ENCODE measurements at places on chromosomes 1 and 21. TPM values are rescaled to one million over a fixed set of nuclear protein-coding genes. Genes with fewer than 3 reads are reported as not detected.

GRCh38 chr1:63148825-63149645, 173.3 kb upstream of the FOXD3 start:
- peak; percentile 18 for DNase-seq

DNA sequence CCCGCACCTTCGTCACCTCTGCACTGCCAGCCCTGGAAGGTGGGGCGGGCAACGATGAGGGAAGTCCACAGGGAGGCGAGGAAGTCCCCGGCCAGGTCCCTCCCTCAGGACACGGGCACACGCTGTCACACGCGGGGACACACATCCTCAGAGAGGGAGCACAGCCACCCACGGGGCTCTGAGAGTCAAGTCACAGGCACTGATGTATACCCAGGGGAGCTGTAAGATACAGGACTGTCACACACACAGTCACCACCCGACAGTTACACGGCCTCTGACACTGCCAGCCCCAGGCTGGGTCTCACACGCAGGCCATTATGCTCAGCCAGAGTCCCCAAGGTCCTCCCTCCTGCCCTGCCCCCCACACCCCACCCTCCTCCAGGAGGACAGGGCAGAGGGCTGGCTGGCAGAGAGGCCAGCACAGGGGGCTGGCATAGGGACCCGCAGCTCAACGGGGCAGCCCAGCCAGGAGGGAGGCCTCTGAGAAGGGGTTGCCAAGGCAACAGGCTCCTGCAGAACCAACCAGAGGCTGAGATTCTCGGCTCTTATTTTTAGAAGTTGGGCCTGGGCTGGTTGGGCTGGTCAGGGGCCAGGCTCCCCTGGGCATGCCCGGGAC, 17.7 kb upstream of the ADGRB2 start:
- no peak for DNase-seq

- peak; percentile 99 for DNase-seq
Measured at GRCh38 chr1:54052934-54053744, at the start of the genes TCEANC2 and TMEM59. TSS of gene TCEANC2 (plus strand) at chr1:54053608. CDS start at chr1:54054423, 815 bp downstream. TSS of gene TMEM59 (minus strand) at chr1:54053204. CDS start at chr1:54053188, 16 bp downstream.

DNA sequence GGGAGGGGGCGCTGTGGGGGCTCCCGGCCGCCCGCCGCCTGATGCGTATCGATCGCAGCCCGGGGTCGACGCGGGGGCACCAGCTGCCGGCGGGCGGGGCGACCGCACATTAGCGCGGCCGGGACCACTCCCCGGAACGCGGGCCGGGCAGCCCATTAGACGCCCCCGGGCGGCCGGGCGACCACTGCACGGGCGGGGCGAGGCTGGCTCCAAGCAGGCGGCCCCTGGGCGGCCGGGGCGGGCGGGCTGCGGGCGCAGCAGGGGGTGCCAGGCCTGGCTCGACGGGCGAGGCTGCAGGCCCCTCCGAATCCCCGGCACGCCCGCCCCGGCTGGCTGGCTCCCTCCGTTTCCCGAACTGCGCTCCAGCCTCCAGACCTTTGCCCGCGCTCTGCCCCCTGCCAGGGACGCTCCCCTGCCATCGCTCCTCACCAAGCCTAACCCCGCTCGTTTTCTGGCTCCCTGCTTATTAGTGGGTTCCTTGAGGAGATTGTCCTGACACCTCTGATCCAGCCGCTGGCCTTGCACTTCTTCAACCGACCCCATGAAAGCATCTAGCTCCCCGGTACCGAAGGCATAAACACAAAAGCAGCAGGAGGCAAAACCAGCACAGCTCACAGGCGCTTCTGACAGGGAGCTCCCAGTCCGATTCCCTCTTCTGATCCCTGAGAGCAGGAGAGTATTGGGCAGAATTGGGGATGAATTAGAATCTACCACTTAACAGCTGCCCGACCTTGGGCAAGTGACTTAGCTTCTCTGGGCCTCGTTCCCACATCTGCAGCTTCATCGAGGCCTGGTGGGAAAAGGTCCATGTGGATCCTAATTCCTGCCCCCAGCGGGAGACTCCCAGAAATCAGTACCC, 92.6 kb upstream of the CASZ1 start:
- no peak for DNase-seq

- DNase-seq = no peak
Measured at GRCh38 chr1:95021805-95022643, 50.7 kb downstream of the ALG14 start.

DNA sequence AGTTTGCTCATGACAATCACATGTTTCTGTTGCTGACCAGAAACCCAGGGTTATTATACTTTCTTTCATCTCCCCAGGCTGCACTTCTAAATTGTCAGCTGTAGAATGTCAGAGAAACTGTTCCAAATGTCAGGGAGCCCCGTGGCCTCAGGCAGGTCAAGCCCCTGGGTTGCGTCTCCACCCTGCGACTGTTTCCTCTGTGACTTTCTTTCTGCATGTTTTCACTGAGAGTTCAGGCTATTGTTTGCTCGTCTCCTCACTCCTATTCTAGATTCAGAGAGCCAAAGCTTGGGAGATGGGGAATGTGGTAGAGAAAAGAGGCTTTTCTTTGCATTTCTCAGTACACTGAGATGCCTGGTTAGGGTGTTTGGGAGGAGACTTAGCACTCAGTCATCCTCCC, 97.4 kb downstream of the CENPF start:
- DNase-seq = no peak

GRCh38 chr1:107474877-107475612, 334.2 kb downstream of the NTNG1 start:
- no peak for DNase-seq

GRCh38 chr1:40798366-40799281, 15.0 kb downstream of the KCNQ4 start:
- no peak for DNase-seq

- no peak for DNase-seq
Measured at GRCh38 chr1:54798206-54798605, 2.9 kb downstream of the TTC22 start.

DNA sequence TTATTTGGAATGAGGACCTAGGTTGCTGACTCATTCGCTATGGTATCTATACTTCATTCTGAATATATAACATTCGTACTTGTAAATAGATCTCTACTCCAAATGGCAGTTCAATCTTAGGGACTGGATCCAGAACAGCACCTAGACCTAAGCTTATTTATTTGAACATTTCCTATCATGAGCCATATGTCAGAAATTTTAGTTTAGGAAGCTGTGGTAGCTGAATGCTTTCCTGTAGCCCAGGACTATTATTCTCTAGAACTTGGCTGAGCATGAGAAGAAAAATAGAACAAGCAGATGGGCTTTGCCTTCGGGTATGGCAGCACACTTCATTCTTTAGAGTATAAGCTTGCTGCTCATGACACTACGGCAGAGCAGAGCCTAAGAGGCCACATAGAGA, 1114.4 kb upstream of the B3GALT2 start:
- no peak for DNase-seq

- DNase-seq = no peak
Measured at GRCh38 chr1:247360991-247361731, 29.5 kb upstream of the ZNF496 start.

DNA sequence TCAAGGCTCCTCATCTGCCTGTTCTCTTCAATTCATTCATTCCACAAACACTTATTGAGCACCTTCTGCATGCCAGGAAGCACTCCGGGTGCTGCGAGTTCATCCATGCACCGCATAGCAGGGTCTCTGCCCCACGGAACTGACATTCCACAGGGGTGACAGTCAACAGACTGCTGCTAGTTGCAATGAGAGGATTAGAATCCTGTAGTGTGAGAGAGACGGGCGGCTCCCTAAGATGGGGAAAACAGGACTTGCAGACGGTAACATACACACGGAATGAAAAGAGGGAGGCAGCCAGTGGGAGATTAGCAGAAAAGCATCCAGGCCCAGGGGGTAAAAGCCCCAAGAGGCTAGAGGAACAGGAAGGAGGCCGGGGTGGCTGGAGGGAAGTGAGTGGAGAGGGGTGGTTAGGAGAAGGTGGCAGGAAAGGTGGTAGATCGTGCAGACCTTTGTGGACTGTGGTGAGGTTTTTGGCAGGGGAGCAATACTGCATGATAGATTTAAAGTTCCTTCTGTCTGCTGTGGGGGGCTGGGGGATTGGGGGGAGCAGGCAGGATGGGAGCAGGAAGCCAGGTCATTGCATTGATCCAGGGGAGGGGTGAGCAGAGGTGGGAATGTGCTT, 6.6 kb downstream of the TNFRSF8 start:
- DNase-seq = no peak

- DNase-seq = peak; percentile 19
Measured at GRCh38 chr1:225318706-225319575, 108.9 kb downstream of the LBR start.

DNA sequence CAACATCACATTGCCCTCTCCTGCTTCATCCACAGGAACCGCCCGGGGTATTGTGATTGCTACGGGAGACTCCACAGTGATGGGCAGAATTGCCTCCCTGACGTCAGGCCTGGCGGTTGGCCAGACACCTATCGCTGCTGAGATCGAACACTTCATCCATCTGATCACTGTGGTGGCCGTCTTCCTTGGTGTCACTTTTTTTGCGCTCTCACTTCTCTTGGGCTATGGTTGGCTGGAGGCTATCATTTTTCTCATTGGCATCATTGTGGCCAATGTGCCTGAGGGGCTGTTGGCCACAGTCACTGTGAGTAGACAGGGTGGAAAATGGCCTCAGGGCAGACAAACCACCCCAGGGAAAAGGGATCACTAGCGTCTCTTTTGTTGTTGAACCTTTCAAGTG, 12.7 kb downstream of the ATP1A4 start:
- DNase-seq = no peak

DNA sequence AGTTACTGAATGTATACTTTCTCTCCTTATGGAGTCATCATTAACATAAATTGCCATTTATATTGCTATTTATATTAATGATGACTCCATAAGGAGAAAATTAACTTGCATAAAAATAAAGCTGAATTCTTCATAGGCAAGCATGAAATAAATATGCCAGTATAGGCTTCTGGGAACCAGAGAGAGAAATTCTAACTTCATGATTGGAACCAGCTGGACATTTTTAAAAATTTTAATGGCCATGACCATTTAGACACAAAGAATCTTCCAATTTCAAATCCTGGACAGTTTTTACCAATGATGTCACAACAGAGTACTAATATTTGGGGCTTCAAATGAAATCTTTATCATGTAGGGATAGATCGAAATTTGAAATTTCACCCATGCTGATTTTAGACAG, 268.7 kb downstream of the PTGER3 start:
- DNase-seq = no peak

DNA sequence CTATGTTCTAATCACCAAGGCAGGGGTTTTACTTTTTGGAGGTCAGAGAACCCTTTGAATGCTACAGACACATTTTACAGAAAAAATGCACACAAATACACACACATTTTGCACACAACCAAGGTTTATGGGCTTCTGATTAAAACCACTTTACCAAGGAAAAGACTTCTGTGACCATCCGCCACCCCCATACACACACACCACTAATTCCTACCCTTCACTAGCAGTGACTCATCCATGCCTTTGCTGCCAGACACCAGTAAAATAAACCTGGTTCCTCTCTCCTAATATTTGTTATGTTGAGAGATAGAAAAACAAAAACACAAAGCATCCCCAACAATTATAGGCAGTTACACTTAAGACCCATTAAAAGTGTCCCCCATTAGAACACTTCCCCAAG, 12.9 kb downstream of the PIGM start:
- DNase-seq = peak; percentile 12

DNA sequence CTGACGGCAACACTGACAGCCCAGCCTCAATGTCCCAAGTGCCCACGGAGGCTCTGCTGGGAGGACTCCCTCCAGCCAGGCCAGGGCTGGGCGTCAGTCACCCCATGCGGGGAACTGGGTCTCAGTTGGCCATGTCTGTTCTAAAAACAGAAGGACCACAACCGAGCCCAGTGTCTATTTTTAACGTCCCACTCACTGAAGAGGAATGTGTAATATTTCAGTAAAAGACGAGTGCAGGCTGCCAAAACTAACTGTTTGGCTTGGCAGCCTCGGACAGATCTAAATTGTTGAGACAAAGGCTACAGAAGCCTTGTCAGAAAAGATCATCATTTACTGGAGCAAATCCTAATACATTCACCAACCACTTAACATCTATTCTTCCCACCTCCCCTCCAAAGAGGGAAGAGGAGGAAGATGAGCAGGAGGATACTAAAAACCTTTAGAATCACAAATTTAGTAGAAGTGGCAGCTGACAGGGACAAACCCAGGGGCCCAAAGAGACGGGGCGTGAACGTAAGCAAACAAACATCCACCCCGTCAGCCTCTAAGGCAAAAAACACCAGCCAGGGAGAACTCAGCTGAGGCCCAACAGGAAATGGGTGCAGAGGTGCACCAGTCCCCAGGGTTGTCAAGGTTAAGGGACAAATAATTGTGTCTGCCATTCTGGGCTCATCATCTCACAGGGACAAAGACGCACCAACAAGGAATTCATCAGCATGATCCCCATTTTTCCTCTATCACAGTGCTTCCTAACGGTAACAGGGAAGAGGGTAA, 18.7 kb downstream of the C1orf198 start:
- DNase-seq = no peak

- no peak for DNase-seq
Measured at GRCh38 chr1:64895500-64895899, 70.8 kb downstream of the JAK1 start.

DNA sequence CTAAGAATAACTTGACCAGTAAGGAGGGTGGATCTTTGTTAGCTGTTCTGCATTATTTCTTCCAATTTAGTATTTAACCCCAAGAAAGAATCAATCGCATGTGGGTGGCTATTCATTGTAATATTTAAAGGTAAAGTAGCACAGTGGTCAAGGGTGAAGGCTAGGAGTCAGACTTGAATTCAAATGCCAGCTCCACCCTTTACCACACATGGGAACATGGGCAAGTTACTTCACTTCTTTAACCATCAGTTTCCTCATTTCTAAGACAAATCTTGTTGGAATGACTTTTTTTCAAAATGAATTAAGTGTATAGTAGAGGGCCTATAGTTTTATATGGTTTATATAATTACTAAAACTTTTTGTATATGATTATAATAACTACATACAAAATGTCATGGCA, 71.3 kb upstream of the S1PR1 start:
- no peak for DNase-seq

GRCh38 chr21:32413015-32413504, 554 bp downstream of the EVA1C start:
- DNase-seq = peak; percentile 28

DNA sequence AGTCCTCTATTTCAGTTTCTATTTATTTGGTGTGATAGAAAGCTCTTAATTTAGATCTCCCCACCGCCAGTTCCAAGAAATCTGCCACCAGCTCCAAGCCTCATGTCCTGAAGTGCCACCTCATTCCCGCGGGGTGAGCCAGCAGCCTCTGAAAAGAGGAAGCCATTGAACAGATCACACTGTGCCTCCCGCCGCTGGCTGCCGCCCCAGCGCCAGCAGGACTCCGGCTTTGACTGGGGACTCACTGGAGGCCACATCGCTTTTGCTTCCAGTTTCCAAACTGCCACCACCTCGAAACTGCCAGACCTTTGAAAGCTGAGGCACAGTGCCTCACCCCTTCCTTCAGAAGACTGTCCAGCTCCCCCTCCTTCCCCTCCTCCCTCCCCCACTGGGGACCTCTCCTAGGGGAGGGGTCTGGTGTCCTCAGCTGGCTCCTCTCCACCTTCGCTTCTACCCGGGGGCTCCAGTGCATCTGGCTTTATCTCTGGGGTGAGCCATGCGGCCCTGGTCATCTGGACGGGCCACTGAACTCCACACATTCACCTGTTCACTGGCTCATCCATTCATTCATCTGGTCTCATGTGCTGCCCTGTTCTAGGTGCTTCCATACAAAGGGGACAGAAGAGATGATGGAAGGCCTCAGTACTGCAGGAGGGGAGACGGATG, 58.9 kb downstream of the VPS26C start:
- peak; percentile 42 for DNase-seq

Gene TDRD10
- 0.86 TPM for total RNA-seq

Gene ELAVL4
- total RNA-seq = not detected

Gene OR2AK2
- total RNA-seq = not detected

Gene GBP2
- total RNA-seq = 309 TPM

Gene XCL2
- 51.0 TPM for total RNA-seq

Gene OVAAL
- not detected for total RNA-seq

Gene MROH7
- 0.86 TPM for total RNA-seq

Gene CALML6
- 1.8 TPM for total RNA-seq

Gene TPTE
- 0.26 TPM for total RNA-seq

Gene AMY2A
- total RNA-seq = not detected

Gene TRIM17
- 6.2 TPM for total RNA-seq
